ENCODE measurements at places on chromosomes 6 and 20. TPM values are rescaled to one million over a fixed set of nuclear protein-coding genes. Genes with fewer than 3 reads are reported as not detected.

TUBB2A gene
- 12.8 TPM for polyA plus RNA-seq

MYO6 gene
- 0.23 TPM for polyA plus RNA-seq

LY6G6C gene
- not detected for polyA plus RNA-seq

PKHD1 gene
- polyA plus RNA-seq: not detected

ADGRF5 gene
- not detected for polyA plus RNA-seq

FOXC1 gene
- not detected for polyA plus RNA-seq

PAK5 gene
- not detected for polyA plus RNA-seq

HLA-DOB gene
- polyA plus RNA-seq: 368 TPM

KHDC1 gene
- polyA plus RNA-seq: 3.1 TPM

B4GALT5 gene
- 0.48 TPM for polyA plus RNA-seq

CST4 gene
- not detected for polyA plus RNA-seq

PLCB1 gene
- 0.28 TPM for polyA plus RNA-seq

WFDC13 gene
- not detected for polyA plus RNA-seq

ANGPT4 gene
- polyA plus RNA-seq: not detected

KIF25 gene
- polyA plus RNA-seq: not detected
